Gastrocnemius medialis (tissue), 4 donors: ENCODE measurements at places on chromosomes 16 and 17. TPM values are rescaled to one million over a fixed set of nuclear protein-coding genes. Genes with fewer than 3 reads are reported as not detected.

Gene NUP88
- 188 TPM for total RNA-seq

Gene CDH8
- 0.20 TPM for total RNA-seq

Gene DNAH2
- not detected for total RNA-seq

Gene KRT24
- total RNA-seq: not detected

GRCh38 chr16:12017558-12017957 is 41.0 kb downstream of the SNX29 start:
- no peaks in the 10 kb centered on the region for H3K36me3 ChIP-seq
- H3K4me3 ChIP-seq: no peak overlapping the region
- peaks cover 6% of the 10 kb centered on the region for H3K4me1 ChIP-seq
- no peaks in the 10 kb centered on the region for H3K27me3 ChIP-seq

- H3K27me3 ChIP-seq: no peaks in the 10 kb centered on the region
- peaks cover 38% of the 10 kb centered on the region for H3K4me1 ChIP-seq
- H3K27ac ChIP-seq: peak overlapping the region; percentile 91
- DNase-seq: no peak
- H3K36me3 ChIP-seq: no peaks in the 10 kb centered on the region
Measured at GRCh38 chr16:85611194-85611443, 2.0 kb upstream of the GSE1 start.

DNA sequence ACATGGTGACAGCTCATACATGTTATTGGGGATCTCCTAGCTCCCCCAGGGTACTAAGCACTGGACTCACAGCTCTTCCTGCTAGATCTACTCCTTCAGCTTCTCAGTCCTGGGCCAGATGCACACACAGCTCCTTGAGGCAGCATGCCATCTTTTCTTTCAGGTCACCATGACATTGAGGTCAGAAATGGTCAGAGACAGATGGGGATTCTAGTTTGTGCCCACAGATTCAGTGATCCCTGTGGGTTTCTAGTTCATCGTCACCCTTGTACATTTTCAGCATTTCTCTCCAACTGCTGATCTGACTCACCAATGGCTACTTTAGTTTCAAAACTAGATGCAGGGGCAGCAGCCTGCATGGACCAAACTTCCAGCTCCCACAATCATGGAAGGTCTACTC is 560.7 kb upstream of the PSMD7 start:
- DNase-seq: no peak
- H3K4me3 ChIP-seq: no peak overlapping the region
- H3K27me3 ChIP-seq: no peaks in the 10 kb centered on the region
- no peak overlapping the region for H3K27ac ChIP-seq
- no peaks in the 10 kb centered on the region for H3K36me3 ChIP-seq
- no peaks in the 10 kb centered on the region for H3K4me1 ChIP-seq

Gene RBL2
- 57.8 TPM for total RNA-seq

Gene NECAB2
- total RNA-seq: not detected

Gene CHST4
- total RNA-seq: not detected

DNA sequence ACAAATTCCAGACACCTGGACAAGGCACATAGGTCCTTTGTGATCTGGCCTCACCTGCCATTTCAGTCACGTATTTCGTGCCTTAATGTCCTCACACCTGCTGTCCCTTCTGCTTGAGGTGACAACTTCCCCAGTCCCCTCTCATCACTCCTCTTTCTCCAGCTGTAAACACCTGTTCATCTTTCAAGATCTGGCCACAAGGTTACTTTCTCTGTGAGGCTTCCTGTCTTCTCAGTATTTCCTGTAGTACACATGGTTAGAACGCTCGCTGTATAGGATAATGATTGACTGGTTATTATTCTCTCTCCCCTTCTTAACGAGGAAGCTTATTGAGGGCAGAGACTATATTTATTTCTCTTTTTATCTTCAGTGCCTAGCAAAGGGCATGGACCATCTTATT is 74.5 kb upstream of the PMFBP1 start:
- DNase-seq: no peak
- H3K36me3 ChIP-seq: no peaks in the 10 kb centered on the region
- no peaks in the 10 kb centered on the region for H3K4me1 ChIP-seq
- H3K27me3 ChIP-seq: no peaks in the 10 kb centered on the region

Gene KPNB1
- total RNA-seq: 170 TPM

Gene FAM20A
- 1.4 TPM for total RNA-seq

- H3K27ac ChIP-seq: peak overlapping the region; percentile 88
- H3K4me3 ChIP-seq: no peak overlapping the region
Measured at GRCh38 chr16:82735186-82735585, 108.4 kb downstream of the CDH13 start.

Gene NUPR1
- 19.0 TPM for total RNA-seq

GRCh38 chr16:4002121-4002520 is 114.1 kb downstream of the ADCY9 start:
- H3K27ac ChIP-seq: no peak overlapping the region
- H3K36me3 ChIP-seq: no peaks in the 10 kb centered on the region
- no peaks in the 10 kb centered on the region for H3K27me3 ChIP-seq

DNA sequence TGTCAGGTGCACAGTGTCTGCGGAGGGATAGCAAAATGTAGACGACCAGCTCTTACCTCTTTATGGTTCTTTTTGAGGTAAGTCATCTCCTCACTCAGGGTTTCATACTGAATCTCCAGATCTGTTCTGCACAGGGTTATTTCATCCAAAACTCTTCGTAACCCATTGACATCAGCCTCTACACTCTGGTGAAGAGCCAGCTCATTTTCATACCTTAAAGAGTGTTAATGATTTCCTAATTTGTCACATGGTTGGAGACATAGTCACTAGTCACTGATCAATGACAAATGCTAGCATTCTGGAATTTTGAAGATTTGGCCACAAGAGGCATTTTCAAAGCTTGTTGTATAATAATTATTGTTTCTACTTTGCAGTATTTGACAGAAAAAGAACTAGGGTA is 1.3 kb downstream of the KRT25 start:
- DNase-seq: no peak
- H3K4me3 ChIP-seq: no peak overlapping the region
- H3K27ac ChIP-seq: no peak overlapping the region
- no peaks in the 10 kb centered on the region for H3K4me1 ChIP-seq

- peaks cover 5% of the 10 kb centered on the region for H3K27me3 ChIP-seq
- no peak for DNase-seq
- H3K27ac ChIP-seq: no peak overlapping the region
- no peaks in the 10 kb centered on the region for H3K36me3 ChIP-seq
- no peak overlapping the region for H3K4me3 ChIP-seq
Measured at GRCh38 chr17:79338152-79338551, 263.5 kb downstream of the ENGASE start.

DNA sequence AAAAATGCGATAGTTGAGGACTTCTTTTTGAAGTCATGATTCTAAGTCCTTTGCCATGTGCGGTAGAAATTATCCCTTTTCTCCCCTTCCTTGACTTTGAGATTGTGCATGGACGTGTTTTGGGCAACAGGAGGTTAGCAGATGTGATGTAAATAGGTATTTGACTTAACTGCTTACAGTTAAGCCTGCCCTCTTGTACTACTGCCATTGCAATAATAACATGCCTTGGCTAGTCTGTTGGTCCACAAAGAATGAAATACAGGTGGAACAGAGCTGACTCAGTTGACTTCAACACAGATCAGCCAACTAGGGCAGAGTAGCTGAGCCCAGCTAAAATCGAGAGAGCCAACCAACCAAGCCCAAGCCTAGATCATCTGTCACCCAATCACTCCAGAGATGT is 125.5 kb downstream of the BRIP1 start:
- no peak overlapping the region for H3K27ac ChIP-seq
- DNase-seq: no peak
- no peaks in the 10 kb centered on the region for H3K36me3 ChIP-seq
- H3K4me3 ChIP-seq: no peak overlapping the region
- no peaks in the 10 kb centered on the region for H3K27me3 ChIP-seq

DNA sequence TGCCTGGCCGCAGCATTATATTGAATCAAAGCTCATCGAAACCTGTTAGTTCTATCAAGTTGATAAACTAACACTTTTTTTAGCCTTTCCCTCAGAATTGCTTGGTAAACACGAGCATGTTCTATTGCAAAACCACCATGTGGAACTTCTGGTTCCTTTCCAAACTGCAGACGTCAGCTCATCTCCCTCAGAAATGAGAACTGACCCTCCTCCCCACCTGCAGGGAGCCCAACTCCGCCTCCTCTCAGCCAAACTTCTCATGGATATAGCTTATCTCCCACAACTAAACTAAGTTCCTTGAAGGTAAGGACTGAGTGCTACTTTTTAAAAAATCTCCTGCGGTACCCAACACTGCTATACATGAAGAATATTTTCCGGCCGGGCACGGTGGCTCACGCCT is 6.7 kb downstream of the SHMT1 start:
- H3K27me3 ChIP-seq: no peaks in the 10 kb centered on the region

Gene KCNH6
- not detected for total RNA-seq

GRCh38 chr17:78197147-78197832 is 10.1 kb downstream of the AFMID start:
- no peak overlapping the region for H3K27ac ChIP-seq
- no peak overlapping the region for H3K4me3 ChIP-seq
- no peak for DNase-seq
- no peaks in the 10 kb centered on the region for H3K27me3 ChIP-seq
- H3K4me1 ChIP-seq: no peaks in the 10 kb centered on the region

GRCh38 chr17:8386841-8387240 is 3.8 kb upstream of the RPL26 start:
- H3K4me1 ChIP-seq: peaks cover 11% of the 10 kb centered on the region
- H3K4me3 ChIP-seq: no peak overlapping the region
- H3K27me3 ChIP-seq: no peaks in the 10 kb centered on the region
- H3K36me3 ChIP-seq: no peaks in the 10 kb centered on the region
- DNase-seq: no peak
- no peak overlapping the region for H3K27ac ChIP-seq

DNA sequence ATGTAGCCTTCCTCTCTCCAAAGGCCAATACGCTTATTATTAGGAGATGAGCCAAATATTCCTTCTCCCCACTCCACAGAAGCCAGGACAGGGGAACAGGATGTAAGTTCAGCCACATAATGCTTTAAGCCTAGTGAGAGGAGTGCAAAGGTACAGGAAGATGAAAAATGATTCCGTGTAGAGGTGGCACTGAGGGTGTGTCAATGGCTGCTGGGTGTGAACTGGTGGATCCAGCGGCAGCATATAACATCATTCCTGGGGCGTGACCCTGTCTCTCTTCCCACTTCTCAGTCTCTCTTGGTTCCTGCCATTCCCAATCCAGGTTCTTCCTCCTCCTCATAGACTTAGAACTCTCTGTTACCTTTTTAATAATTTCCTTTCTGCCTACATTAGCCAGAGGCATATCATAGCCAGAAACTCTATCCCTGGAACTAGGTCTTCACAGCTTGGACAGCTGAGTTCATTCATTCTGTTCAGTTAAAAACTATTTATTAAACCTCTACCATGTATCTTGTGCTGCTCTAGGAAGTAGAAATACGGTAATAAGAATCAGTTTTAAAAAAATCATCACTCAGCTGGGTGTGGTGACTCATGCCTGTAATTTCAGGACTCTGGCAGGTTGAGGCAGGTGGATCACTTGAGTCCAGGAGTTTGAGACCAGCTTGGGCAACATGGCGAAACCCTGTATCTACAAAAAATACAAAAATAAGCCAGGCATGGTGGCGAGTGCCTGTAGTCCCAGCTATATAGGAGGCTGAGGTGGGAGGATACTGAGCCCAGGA is 58.0 kb upstream of the FAM20A start:
- no peak overlapping the region for H3K27ac ChIP-seq
- H3K36me3 ChIP-seq: no peaks in the 10 kb centered on the region
- no peaks in the 10 kb centered on the region for H3K4me1 ChIP-seq
- no peak for DNase-seq
- H3K4me3 ChIP-seq: no peak overlapping the region

DNA sequence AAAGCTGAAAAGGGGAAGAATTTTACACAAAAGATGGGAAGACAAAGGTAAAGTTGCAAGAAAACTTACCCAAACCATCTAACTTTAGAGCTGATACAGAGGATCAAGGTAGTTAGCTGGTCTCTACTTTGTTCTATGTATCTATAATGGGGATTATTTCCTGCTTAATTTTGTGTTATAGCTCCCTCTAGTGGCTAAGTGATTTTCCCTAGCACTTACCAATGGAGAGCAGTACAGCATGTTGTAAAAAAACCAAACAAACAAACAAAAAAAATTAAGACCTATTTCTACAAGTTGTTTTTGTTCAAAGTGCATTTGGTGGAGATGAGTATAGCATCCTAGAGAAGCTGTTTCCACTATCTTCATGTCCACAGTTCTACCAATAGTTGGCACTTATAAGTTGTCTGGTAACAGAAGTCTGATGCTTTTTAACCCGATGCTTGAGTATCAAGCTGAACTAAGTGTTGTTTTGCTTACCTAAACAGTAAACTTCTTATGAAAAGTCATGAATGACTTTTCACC is 7.5 kb downstream of the SRSF1 start:
- H3K27ac ChIP-seq: peak overlapping the region; percentile 47
- H3K36me3 ChIP-seq: peaks cover 46% of the 10 kb centered on the region
- no peak overlapping the region for H3K4me3 ChIP-seq
- peaks cover 60% of the 10 kb centered on the region for H3K4me1 ChIP-seq

- H3K4me3 ChIP-seq: no peak overlapping the region
- H3K27ac ChIP-seq: peak overlapping the region; percentile 76
- H3K36me3 ChIP-seq: no peaks in the 10 kb centered on the region
- H3K4me1 ChIP-seq: peaks cover 57% of the 10 kb centered on the region
- DNase-seq: peak; percentile 34
- no peaks in the 10 kb centered on the region for H3K27me3 ChIP-seq
Measured at GRCh38 chr16:75062135-75062975, 54.2 kb downstream of the LDHD start.

DNA sequence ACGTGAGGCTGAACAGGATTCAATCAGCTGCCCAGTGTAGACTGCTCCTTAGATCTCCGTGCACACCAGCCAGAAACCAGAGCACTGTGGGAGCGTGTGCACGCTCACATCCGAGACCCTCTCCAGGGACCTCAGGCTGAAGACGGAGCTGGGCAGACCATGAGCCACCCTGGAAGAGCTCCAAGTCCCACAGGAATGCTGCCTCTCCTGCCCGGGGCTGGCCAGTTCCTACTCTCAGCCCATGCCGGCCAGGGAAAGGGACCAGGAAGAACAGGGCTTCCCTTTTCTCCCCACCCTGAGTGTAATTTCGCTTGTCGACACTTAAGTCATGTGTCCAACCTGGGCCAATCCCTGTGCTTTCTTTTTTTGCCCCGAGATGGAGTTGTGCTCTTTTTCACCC is 6.9 kb downstream of the ALYREF start:
- H3K4me3 ChIP-seq: no peak overlapping the region
- peak overlapping the region; percentile 98 for H3K27ac ChIP-seq
- H3K27me3 ChIP-seq: no peaks in the 10 kb centered on the region
- H3K36me3 ChIP-seq: peaks cover 56% of the 10 kb centered on the region
